ENCODE measurements at places on chromosomes 5 and 9.

DNA sequence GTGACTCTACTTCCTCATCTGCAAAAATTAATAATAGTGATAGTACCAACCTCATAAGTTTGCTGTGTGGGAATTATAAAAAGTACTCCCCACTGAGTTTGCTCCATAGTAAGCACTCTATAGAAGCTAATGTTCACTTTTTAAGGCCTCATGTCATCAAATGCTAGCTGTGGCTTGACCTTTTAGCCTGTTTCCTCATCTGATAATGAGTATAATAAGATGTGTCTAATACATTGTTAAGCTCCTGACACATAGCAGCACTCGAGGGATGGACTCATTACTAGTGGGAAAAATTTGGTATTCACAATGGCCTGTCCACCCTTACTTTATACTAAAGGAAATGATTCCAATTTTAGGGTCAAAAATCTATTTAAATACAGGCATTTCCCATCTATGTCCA is 26.1 kb upstream of the CAST start:
- no peak for DNase-seq

DNA sequence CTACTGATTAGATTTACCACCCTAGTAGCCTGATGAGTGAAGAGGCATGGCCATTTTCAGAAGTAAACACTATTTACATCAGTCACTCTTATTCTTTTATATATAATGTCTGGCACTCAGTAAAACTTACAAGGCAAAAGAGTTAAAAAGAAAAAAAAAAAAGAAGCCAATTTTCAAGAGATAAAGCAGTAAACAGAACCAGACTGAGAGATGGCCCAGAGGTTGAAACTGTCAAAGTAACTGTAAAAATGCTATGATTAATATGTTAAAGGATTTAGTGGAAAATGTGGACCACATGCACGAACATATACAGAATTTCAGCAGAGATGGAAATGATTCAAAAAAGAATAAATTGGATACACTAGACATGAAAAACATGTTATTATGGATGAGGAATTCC is 6.4 kb upstream of the GPR150 start:
- no peak for DNase-seq

- DNase-seq = no peak
Observed at GRCh38 chr5:154287136-154287535, 96.6 kb downstream of the GALNT10 start.

- no peak for DNase-seq
Observed at GRCh38 chr5:63923914-63924313, 38.3 kb downstream of the HTR1A start.

GRCh38 chr5:132313961-132314432 is 19.8 kb downstream of the SLC22A4 start:
- no peak for DNase-seq

GRCh38 chr9:132516911-132517310 is 65.5 kb upstream of the BARHL1 start:
- no peak for DNase-seq

Measured in stimulated activated CD8-positive, alpha-beta memory T cell treated with anti-CD3 and anti-CD28 coated beads, Interleukin-7, amount 100 ng/mL, for 1 hour (primary cell).